Fibroblast of mammary gland (primary cell): ENCODE measurements at places on chromosomes 6 and 20.
A peak's percentile ranks its signal among the peaks of the same experiment; 100 is the strongest.

DNA sequence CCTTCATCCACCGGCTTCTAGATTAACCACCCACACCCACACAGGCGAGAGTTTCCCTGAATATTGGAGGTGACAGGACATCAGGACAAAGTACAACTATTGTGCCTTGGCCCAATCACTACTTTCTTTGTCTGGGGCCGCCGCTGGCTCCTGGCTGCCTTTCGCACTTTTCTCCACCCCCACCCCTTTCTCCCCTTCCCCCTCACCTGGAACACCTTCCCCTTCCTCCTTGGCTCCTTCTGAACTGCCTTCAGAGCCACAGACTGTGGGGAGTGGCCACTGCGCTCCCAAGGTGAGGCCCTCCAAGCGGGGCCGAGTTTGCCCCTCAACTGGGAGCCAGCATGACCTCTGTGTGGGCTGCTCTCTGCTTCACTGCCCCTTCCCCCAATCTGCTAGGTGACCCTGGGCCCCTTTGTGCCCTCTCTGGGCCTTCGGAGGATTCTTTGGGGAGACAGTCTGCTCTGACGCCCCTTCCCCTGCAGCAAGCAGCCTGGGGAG is 3.0 kb upstream of the VEGFA start:
- no peak for DNase-seq

DNA sequence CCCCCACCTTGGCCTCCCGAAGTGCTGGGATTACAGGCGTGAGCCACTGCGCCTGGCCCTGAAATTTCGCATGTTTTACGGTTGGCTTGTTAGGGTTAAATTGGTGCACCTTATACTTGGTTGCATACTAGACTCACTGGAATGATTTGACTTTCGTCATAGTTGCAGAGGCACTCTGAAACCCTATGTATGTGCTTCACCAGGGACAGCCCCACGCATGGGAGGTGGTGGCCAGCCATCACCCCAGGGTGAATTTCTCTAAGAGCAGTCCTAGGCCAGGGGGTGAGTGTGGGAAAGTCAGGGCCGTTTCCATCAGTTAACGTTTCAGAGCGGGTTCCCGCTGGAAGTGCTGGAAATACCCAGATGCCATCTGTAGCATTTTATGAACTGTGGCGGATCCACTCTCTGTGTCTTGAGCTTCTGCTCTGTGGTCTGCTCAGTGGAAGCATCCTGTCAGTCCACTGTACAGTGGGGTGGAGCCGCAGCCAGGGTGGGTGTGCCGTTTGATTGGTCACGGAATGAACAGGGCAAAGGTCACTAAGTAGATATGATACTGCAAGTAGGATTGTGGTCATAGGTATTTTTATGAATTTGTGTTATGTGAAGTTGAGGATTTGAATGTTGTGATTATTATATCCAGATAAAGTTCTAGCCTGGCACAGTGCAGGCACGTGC is 13.2 kb downstream of the DNAJC5 start:
- no peak for DNase-seq

GRCh38 chr6:167462514-167463312 is 137.8 kb downstream of the TTLL2 start:
- DNase-seq: no peak

DNA sequence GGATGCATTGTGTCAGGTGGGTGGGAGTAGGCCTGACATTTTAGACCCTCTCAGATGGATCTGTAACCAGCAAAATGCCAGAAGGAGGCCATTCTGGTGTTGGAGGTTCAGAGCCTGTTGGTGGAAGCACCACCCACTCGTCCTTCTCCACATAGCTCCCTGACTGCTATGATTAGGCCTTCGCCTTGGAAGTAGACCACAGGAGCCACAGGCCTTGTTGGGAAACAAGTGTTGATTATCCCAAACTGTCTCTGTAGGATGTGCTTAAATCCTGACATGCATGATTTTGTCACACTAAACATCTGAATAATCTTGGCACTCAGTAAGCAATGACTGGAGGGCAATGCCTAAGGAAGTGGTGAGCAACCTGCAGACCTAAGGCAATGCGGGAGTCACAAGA is 117.2 kb upstream of the LY86 start:
- DNase-seq: no peak

DNA sequence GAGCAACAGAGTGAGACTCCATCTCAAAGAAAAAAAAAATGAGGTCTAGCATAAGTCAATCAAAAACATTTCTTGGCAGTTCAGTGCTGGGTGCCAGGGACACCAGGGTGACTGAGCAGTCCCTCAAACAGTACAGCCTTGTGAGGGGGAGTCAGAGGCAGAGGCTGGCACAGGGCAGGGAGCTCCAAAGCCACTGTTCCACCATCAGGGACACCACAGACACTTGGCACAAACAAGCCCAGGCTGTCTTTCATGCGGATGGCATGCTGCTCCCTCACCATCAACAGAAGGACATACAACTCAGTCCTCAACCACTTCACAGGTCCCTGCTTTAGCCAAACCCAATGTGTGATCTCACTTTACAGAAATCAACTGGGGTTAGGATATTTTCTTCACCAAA is 36.0 kb upstream of the GRM4 start:
- DNase-seq: no peak

DNA sequence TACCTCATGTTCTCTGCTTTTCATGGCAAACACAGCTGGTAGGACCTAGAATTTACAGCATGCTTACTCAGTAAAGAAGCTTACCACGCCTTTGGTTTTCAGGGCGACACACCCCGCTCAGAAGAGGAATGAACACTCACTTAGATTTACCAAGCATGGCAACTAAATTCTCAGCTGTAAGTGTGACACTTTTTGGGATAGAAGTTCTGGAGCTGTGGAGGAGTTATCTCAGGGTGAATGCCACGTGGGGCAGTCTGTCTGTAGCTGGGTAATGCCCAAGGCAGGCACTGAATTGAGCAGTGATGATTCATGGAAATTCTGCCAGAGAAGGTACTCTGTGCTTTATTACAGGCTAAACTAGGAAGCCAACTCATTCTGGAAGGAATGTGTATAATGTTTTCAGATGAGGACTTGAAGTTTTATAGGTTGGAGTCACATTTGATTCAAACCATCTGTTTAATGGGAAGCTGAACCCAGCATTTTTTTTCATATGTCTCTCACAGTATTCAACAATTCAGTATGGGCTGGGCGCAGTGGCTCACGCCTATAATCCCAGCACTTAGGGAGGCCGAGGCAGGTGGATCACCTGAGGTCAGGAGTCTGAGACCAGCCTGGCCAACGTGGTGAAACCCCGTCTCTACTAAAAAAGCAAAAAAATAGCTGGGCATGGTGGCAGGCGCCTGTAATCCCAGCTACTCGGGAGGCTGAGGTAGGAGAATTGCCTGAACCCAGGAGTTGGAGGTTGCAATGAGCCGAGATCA is 3.5 kb upstream of the PRIM2 start:
- DNase-seq: peak; percentile 99

DNA sequence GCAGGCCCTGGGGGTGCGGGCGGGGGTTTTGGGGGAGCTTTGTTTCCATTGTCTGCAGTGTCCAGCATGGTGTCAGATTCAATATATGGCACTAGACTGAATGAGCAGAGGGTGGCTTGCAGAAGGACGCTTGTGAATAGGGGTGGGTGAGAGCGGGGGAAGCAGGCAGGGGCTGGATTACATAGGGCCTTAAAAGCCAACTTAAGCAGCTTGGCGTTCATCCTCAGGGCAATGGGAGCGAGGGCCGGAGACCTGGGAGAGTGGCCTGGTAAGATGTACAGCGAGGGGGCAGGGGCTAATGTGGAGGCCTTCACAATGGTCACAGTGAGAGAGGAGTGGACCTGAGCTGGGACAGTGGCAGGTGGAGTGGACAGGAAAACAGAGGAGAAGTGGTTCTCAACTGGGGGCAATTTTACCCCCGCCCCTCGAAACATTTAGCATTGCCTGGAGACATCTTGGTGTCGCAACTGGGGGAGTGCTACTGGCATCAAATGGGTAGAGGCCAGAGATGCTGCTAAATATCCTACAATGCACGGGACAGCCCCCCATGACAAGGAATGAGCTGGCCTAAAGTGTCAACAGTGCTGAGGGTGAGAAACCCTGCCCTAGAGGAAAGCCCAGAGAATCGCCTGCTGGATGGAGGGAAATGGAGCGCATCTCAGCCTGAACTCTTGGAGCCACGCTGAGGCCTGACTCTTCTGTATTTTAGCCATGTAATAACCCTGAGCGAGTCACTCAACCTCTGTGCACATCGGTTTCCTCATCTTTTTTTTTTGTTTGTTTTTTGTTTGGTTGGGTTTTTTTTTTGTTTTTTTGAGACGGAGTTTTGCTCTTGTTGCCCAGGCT is 15.1 kb upstream of the BAK1 start:
- DNase-seq: peak; percentile 62

DNA sequence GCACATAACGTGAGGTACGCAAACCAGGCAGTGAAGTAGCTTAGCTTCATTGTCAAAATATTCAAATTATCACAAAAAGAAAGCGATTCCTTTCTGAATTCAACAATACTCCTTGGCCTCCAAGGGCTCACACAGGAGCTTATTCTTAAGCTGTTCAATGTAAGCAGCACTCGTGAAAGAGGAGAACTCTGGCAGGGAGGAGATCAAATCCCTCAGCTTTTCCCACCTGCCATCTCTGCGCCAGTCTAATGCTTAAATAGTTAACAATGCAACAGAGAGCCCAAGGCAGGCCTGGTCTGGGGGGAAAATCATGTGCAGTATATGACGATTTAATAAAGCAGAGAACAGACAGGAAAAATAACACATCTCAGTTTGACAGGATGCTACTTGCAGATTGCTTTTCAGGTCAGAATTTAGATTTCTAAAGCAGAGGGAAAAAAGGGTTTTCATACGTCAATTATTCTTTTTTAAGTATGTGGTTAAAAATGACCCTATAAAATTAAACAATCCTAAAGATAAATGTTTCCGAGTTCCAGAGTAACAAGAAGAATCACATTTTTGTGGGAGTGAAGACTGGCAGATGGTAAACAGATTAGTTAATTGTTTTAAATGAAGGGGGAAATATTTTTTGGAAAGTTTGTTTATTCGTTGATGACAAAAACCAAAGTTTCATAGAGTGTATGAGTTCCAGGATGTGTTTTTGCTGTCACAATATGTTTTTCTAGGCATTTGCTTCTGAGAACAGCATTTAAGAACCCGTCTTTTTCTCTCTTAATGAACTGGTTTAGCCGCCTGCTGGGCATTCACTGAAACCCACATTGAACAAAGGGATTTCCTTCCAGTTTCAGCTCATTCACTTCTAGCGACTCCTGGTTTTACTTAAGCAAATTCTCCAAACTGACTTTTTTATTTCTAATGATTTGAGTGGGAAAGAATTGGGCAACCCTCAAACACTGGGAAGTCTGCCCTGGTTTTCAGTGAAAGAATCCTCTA is 45.9 kb downstream of the PLAGL1 start:
- DNase-seq: peak; percentile 66

- no peak for DNase-seq
Measured at GRCh38 chr6:71083308-71083820, 126.5 kb upstream of the B3GAT2 start.

- no peak for DNase-seq
Measured at GRCh38 chr6:104214901-104215300, 644.8 kb downstream of the HACE1 start.

DNA sequence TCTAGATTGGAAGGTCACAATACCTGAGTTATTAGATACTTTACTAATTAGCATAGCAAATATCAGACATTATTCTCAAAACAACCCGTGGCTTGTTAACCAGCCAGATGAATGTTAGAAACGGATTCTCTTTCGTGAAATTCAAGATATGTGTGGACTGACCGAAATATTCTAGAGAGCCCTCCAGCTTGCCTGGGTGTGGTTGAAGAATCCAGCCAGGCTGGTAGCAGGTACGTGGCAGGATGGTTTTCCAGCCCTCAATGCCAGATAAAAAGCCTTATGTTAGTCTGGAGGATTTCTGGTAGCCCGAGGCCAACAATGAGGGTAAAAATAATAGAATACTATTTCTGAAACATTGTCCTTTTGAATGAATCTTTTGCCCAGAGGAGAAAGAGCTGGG is 19.3 kb downstream of the ECT2L start:
- no peak for DNase-seq

GRCh38 chr6:44105146-44105545 is 22.1 kb downstream of the MRPL14 start:
- no peak for DNase-seq

DNA sequence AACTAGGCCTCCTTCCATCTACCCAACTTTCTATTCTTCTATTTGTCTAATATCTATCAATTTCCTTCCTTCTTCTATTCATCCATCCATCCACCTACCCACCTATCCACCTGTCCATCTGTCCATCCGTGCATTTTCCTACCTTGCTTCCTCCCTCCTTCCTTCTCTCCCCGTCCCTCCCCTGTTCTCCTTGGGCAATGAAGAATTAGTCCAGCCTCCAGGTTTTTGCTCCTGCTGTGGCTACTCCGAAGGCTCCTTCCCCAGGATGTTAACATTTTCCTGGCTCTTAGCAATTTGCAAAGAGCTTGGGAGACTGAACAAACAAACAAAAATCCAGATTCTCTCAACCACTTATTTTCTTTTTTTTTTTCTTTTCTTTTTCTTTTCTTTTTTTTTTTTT is 81.6 kb downstream of the KCNB1 start:
- peak; percentile 55 for DNase-seq

DNA sequence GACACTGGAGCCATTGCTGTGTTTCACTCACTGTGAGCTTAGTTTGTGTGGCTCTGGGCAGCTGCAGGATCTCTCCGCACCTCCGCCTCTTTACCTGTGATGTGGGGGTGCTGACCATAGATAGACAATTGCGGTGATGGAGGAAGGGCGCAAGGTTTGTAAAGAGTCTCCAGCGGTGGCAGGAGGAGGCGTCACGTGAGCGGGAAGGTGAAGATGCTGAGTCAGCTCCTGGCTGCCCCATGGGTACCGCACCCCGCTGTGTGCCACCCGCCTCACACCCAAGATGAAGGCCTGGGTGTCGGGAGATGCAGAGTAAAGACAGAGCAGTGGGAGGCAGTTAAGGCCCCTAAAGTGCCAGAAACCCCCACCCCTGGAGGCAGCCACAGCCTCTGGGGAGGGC is 9.0 kb upstream of the KCNQ2 start:
- no peak for DNase-seq

- peak; percentile 90 for DNase-seq
Measured at GRCh38 chr20:20549704-20550103, 162.7 kb downstream of the RALGAPA2 start.

DNA sequence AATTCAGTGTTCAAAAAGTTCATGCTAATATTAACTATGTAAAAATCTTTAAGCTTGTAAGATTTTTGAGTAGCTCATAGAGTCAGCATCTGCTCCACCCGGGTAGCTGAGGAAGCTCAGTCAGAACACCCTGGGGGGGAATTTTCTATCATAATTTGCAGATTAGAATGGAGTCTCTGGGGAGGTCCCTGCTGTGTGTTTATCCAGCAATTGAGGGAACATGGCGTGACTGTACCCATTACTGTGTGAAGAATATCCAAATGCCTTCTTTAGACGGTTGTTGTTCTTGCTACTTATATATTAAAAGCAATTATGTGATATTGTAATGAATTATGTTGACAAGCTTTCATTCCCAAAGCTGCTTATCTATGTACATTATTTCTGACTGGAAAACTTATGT is 64.8 kb downstream of the AIG1 start:
- no peak for DNase-seq

GRCh38 chr20:32869562-32869961 is 10.8 kb downstream of the EFCAB8 start:
- no peak for DNase-seq

- DNase-seq: peak; percentile 35
Measured at GRCh38 chr6:35343092-35343834, 905 bp downstream of the PPARD start.
